ENCODE measurements at places on chromosomes 2 and 18.

- DNase-seq = no peak
These were observed 10.3 kb downstream of the KHK start for GRCh38 chr2:27096748-27097297.

DNA sequence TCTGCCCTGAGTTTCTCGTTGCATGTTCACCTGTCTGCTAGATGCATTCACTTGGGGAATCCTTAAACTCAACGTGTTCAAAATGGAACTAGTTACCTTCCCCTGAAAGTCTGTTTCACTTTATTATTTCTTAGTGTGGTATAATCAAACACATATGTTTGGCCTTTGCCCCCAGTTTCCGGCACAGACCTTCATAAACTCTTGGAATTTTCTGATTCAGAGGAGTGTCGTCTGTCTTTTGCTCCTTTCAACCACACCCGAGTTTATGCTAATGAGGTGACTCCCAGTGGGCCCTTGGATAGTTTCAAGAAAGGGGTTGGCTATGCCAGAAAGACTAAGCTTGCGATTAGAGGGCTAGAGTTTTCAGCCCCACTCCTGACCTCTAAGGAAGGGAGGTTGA is 198.9 kb downstream of the CDCA7 start:
- no peak for DNase-seq

DNA sequence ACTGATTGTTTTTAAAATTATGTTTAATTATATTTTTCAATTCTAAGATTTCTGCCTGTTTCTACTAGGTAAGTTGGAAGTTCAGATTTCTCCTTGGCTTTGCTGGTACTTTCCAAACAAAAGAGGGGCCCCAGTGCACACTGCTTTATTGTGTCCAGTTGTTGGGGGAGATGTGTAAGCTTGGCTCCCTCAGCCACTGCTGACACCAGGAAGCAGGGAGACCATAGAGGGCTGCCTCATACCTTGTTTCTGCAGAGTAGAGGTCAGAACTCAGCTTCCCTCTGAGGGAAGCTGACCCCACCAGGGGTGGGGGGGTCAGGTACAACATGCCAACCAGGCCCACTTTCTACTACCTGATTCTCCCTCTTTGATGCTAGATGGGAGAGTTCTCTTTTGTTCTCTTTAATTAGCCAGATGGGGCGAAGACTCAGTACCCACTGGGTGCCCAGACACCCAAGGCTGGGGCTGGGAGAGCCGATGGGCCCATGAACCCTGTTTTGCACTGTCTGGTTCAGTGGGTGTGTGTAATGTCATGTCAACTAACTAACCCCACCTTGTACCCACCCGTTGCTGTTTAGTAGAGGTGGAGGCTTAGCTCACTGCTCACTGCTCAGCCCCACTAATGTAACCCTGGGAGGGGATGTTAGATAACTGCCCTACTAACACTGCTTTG is 14.7 kb downstream of the BCL2L11 start:
- no peak for DNase-seq

DNA sequence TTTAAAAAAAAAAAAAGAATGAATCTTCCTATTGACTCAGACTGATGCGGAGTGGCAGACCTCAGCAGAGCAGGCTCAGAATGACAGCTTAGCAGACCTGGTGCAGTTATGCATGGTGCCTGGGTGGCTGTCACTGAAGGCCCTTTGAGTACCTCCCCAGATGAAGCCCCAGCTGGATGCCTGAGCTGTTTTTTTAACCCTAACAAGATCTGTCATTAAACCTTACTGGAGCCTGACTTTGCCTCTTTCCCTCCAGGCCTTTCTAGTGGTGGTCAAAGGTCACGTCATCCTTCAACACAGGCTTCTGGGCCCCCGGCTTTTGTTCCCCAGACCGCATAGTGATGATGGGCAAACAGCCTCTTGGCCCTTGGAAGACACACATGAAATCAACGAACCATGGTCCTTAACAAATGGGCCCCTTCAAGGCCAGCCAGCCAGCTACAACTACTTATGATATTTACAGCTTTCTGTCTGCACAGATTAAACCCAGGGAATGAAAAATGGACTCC is 138.3 kb upstream of the CYP1B1 start:
- no peak for DNase-seq

DNA sequence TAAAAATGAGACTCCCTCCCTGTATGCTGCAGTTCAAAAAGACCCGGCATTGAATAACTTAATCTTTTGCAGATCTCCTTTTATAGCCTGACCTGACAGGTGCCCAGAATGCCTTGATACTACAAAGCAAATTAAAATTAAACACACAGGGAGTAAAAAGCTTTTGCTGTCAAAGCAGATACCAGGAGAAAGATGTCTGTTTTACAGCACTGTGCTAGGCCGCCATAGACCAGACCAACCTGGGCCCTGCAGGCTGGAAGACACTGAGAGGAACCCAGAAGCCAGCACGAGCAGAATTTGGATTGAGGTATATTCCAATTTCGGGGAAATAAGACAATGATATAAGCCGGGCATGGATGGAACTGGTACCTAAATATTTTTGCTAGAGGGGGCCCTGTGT is 602.8 kb upstream of the SOX11 start:
- DNase-seq = no peak

- DNase-seq = no peak
These were observed 194.3 kb downstream of the GALNT1 start for GRCh38 chr18:35775887-35776286.

GRCh38 chr2:73968357-73968937 is 16.3 kb upstream of the TET3 start:
- no peak for DNase-seq

GRCh38 chr2:143071185-143071876 is 57.9 kb upstream of the ARHGAP15 start:
- DNase-seq = no peak

DNA sequence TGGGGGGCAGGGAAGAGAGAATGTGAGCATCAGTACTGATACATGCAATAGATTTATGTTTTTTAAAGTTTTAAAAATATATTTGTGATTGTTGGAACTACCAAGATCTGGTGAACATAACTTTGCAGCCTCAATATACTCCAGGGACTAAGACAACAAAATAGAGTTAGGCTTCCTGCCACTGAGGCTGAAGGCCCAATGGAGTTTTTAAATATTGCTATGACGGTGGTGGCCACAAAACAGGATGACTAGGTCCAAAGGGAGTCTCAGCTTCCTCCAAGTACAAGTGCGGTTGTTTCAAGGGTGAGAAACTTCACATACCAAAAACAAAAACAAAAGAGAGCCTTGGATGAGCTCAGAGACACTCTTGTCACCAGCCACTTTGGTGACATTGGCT is 72.9 kb downstream of the CCBE1 start:
- no peak for DNase-seq

DNA sequence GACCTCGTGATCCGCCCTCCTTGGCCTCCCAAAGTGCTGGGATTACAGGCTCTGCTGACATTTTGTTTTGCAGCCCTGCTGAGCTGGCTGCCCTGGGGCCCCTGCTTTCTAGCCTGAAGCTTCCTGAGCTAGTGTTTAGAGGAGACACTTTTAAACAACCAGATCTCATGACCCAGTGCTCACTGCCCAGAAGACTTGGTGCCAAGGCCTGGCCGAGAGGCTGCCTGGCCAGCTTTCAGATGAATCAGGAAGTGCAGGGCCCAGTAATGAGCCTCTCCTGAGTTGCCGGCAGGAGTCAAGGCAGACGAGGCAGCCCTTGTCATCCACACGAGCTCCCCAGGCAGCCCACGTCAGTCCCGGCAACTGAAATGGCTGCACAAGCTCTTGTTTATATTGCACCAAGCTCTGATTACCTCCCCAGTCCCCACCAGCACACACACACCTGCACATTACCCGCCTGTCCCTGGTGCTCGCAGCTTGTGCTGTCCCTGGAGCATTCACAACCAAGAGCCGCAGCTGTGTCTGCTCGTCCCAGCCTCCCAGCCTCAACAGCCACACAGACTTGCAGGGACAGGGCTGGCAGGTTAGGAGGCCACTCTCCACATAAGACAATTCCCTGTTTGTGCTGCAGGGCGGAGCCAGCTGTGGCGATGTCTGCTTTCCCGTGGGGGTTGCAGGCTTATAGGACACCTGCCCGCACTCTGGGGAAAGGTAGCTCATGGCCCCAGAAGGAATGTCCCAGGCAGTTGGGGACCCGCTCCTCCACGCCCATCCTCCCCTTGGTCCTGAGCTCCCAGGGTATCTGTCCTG is 331.2 kb upstream of the MYT1L start:
- DNase-seq = no peak

- no peak for DNase-seq
These were observed 875 bp downstream of the C18orf63 start for GRCh38 chr18:74316257-74317170.

DNA sequence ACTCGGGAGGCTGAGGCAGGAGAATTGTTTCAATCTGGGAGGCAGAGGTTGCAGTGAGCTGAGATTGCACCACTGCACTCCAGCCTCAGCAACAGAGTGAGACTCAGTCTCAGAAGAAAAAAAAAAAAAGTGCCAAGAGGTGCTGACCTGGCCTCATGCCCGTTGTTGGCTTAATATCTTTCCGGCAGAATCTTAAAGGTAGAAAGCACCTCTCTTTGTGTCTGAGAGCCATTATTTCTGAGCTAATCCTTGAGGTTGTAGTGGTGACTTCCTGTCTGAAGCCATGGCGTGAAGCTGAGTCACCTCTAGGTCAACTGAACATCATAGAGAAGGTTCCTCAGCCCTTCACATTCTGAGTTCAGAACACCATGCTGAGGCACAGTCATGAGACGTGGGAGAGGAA is 60.4 kb downstream of the WDSUB1 start:
- DNase-seq = no peak

DNA sequence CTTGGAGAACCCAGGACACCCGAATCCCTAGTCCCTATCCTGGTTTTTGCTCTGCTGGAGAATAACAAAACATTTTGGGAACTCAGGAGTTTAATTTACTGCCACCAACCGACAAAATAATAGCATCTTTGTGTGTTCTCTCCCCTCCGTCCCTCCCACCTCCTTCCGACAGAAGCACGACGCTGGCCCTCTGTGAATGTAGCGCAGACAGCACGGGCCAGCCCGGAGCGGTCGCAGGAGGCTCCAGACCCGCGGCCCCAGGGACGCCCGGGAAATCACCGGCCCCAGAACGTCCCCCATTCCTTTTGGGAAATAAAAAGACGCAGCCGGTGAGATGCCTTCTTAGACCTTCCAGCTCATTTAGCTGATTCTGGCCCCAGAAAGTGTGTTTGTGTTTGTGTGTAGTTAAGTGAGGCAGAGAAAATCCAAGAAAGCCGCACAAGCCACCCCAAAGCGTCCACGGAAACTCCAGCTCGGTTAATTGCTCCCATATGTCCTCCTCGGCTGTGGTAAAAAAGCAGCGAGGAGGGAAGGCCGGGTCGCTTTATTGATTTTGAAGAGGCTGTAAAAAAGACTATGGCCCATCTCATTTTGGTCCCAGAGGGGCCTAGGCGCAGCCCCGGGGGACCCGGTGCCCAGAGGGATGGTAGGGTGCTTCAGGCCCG is 577 bp upstream of the TANC1 start:
- DNase-seq = no peak

GRCh38 chr18:70260683-70261082 is 28.2 kb upstream of the SOCS6 start:
- no peak for DNase-seq

DNA sequence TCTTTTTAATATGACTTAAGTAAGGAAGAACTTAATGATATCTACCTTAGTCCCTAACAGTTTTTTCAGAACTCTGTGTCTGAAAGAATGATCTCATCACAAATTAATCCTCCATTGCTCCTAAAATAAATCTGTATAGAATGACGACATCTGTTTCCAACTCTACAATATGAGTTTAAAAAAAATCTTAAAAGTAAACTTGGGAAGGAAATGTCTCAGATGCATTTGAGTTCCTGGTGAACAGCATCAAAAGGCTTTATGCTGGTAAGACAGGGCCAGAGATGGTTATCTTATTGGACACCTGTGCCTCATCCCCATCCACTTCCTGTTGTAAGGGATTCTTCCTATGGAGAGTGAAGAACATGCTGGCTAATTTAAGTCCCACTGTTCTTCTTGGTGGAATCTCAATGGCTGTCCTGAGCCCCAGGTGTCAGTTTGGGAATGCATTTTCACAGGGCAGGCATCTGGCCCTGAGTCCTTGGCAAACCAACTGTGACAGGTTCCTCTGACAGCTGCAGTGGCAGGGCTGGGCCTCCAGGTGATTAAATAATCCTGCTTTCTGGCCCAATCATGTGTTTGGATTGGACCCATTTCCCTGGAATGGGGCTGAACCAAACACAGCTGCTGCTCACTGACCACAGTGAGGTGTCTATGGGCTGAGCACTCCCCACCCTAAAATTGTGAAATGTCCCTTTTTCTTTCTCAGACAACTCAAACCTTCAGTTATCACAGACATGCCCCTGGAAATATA is 12.9 kb upstream of the NCKAP5 start:
- no peak for DNase-seq

DNA sequence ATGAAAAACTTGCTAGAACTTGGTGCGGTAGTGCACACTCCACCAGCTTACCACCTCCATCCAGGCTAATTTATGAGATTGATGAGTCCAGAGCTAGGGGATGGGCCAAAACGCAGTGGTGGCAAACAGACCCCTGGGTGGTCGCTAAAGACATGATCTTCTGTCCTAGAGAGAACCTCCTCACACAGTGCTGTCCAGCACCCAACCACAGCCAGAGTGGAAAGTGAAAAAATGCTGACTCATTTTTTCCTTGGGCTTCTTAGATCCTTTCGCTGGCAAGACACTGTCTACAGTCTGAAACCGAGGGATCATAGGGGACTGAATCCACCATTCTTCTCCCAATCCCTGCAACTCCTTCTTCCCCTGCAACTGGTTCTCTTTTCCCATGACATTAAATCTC is 4.1 kb downstream of the ANTXR1 start:
- DNase-seq = no peak

DNA sequence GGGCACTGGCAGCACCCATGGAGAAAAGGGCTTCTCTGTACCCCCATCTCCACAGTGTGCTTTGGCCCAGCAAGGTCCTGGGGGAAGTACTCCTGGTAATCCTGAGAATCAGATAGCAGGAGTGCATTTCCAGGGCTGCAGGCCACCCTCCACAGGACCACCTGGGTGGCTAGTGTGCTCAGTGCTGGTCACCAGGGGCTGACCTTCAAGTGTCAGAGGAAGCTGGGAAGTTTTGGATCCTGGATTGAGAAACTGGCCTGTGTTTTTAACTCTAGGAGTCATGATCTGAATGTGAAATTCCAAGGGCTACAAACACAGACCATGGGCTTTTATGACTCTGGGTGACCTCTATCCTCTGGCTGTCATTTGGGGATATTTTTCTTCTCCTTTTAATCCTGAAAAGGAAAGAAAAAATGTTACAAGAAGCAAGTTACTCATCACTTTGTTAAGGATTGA is 9.3 kb downstream of the RHOB start:
- DNase-seq = no peak

- DNase-seq = no peak
These were observed 635.9 kb downstream of the SUCLG1 start for GRCh38 chr2:83823229-83823628.

- DNase-seq = no peak
These were observed 72.9 kb upstream of the TFPI start for GRCh38 chr2:187627153-187627552.

- no peak for DNase-seq
These were observed 210.9 kb downstream of the GBX2 start for GRCh38 chr2:235957251-235957650.
